GOT3 (cell line): ENCODE measurements at places on chromosomes 6 and 20.

DNA sequence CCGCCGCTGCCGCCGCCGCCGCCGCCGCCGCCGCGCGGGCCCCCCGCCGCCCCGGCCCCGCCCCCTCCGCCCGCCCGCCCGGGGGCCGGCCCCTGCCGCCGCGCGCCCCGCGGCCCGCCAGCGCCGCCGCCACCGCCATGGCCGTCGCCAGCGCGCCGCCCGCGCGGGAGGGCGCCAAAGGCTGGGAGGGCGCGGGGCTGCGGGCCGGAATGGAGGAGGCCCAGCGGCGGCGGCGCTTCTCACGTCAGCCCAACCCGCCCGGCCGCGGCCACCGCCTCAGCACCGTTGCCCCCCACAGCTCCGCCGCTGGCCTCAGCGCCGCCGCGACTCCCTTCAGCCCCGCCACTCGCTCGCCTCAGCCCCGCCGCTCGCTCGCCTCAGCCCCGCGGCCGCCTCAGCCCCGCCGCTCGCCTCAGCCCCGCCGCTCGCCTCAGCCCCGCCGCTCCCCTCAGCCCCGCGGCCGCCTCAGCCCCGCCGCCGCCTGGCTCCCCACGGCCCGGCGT lies 258 bp downstream of the PHF10 start:
- DNase-seq, result no peak

DNA sequence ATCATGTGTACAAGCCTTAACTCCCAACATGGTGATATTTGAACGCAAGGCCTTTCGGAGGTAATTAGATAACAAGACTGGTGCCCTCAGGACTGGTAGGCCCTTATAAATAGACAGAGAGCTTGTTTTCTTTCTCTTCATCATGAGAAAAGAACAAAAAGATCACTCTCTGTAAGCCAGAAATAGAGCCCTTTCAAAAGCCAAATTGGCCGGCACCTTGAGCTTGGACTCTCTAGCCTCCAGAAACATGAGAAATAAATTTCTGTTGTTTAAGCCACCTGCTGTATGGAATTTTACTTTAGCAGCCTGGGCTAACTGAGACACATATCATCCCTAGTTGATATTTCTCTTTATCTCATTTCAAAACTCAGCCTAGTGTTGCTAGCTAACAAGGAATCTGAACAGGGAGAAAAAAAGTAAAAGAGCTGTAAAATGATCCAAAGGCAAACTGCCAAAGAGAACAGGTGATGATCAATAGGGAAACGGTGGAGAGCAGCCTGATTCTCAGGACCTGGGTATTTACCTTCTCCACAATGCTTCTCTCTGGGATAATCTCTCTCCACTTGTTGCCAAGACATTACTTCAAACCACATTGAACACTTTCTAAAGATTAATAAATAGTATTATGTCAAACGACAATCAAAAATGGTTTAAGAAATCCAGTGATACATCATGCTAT lies 6.1 kb downstream of the COL21A1 start:
- no peak for DNase-seq

DNA sequence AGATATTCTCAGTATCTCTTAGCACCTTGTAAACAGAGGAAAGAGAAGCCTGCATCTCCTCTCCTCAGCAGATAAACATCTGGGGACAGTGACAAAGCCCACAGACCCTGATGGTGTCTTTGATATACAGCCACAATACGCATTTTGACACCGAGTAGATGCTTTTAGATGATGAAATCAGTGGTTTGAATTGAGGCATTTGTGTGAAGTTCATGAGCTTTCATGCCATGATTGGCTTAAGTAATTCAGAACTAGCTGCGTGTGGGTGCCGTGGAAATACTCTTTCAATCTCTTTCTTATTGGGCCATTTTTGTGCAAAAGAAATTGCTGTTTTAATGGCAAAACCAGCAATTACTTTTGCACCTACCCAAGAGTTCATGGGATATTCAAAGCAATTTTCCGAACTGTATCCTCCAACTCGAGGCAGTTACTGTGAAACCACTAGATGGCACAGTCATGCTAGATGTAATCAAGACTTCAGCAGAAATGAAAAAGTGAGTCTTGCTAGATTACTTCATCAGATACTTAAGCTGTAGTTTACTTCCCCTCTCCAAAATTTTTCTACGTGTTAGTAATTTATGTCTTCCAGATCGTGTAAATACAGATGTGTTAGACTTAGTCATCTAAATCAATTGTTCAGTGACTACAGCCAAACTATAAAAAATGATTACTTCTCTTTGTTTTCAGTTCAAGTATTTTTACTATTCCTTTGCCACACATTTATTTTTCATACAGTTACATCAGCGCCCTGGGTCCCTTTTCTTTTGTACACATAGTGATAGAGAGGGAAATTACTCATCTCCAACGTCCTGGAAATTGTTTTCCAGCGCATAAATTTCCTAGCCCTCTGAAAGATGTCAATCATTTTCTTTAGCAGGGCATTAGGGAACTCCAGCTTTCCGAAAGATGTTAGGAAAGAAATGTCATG lies 49.4 kb downstream of the IYD start:
- no peak for DNase-seq

DNA sequence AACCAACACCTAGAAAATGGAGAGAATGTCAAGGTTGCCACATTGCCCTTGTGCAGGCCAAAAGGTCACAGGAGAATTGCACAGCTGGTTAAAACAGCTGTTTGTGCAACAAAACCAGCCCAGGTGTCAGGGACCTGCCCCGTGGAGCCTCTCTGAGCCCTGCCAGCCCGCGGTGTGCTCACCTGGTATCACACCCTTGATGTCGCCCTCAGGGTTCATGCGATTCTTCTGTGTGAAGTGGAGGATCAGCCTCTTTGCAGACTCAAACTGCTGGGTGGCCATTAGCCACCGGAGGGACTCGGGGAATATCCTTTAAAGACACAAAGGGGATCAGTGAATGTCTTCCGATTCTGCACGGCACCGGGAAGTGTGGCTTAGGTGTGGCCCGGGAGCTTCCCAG lies 39.2 kb downstream of the PSMG4 start:
- no peak for DNase-seq

- no peak for DNase-seq
Measured at GRCh38 chr6:36576578-36576977, 17.6 kb upstream of the SRSF3 start.

DNA sequence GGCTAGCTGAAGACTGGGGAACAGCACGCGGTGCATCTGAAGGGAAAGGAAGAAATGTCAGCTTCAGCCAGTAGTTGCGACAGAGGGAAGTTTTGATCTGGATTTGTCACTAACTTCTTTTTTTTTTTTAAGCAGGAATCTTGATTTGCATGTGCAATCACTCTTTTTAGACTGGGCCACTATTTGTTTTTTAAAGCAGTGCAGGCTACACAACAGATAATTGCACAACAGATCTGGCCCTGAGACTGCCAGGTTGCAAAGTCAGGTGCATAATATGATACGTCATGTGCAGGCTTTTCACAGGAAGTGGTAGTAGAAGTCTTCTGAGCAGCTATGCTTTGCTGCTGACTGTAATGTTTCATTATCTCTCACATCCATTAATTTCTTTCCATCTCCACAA lies 13.5 kb downstream of the PFDN4 start:
- DNase-seq, result no peak

DNA sequence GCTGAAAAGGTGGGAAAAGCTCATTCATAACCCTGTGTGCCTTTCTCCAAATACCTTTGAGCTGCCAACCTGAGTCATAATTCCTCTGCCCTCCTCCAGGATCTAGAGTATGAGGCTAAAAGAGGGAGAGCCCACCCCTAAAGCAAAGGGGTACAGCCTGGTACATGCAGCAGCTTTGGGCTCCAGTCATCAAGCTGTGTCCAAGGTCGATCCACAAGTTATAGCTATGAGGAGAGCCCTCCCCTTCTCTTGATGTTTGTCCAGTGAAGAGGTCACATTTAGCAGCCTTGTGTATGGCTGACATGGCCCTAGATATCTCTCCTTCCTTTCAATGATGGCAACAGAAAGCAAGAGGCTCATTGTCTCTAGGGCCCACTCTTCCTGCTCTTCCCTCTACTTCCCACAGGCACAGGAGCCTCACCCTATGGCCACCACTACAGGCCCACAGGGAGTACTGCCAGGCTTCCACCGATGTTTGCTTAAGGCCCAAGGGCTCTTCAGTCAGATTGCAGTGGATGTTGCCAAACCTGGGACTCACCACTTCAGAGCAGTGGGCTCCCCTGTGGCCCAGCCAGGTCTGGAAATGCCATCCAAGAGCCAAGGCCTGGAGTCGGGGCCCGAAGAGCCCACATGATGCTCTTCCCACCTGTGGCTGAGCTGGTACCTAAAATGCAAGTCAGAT lies 176.8 kb downstream of the CD83 start:
- DNase-seq, result no peak

GRCh38 chr6:156564127-156564806 lies 212.9 kb upstream of the ARID1B start:
- DNase-seq, result peak; percentile 19

- no peak for DNase-seq
Measured at GRCh38 chr6:84804720-84805119, 40.3 kb upstream of the TBX18 start.

GRCh38 chr6:82283771-82284410 lies 36.3 kb upstream of the IBTK start:
- DNase-seq, result no peak

DNA sequence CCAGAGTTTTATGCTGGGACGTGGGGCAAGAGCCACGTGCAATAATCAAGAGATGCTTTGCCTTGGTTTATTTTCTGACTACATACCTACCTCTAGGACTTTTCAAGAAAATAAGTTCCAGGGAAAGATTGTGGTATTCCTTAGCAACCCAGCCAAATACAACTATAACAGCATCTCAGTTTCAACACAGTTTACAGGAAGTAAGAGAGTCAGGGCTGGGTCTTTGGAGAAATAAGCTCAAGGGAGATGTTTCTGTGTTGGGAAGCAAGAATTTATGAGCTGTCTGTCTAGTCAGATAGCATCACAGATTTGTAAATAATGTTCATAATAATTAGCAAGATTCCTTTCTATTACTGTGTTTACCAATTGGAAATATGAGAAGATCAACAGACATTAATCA lies 35.1 kb downstream of the MAP3K5 start:
- no peak for DNase-seq

DNA sequence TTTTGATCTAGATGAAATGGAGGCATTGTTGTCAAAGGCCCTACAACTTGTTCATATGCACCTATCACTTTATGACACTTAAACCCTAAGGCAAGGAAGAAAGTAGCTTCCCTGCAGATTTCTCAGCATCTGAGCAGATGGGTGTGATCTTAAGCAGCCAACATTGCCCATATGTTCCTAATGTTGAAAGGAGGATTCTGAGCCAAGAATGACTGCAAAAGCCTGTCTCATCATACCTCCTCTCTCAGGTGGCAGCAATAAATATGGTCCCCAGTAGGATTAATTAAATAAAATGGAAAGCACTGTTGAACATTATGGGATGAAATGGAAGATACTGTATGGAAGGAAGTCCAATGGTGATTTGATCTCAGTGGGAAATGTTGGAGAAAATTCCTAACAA lies 538.1 kb upstream of the MAN1A1 start:
- no peak for DNase-seq

DNA sequence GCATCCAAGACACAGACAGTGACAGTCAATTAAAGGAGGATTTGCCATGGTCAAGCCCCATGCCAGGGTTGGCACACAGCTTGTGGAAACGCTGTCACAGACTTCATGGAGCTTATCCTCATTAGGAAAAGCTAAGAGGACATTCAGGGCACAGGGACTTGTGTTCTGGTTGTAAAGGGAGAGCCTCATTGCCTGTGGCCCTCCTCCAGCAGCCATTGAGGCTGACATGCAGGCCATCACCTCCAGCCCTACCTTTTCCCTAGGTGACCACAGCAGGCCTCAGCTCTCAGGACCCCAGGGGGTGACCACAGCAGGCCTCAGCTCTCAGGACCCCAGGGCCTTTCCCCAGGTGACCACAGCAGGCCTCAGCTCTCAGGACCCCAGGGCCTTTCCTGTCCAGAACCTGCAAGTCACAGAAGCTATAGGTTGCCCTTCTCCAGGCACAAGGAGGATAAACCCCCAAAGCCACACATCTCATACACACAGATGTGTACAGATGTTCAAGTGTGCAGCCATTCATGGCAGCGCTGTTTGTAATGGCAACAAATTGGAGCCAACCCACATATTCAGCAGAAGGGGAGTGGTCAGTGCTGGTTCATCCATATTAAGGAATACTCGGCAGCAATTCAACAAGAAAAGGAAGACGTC lies 26.1 kb downstream of the DUSP22 start:
- DNase-seq, result no peak

DNA sequence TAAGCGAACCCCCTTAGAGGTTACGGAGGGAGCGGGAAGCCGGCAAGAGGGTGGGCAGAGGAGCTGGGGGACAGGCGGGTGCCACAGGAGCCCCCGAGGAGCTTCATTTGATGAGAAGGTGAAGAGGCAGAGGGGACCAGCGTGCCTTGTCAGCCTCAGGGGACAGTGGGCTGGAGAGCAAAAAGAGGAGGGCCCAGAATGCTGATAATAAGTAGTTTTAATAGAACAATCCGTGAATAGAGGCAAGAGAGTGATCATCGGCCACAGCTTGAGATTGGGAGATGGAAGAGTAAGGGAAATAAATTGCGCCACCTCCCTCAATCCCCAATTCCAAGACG lies 1.3 kb downstream of the COL19A1 start:
- no peak for DNase-seq

- no peak for DNase-seq
Measured at GRCh38 chr6:43766964-43767461, 3.0 kb upstream of the VEGFA start.

DNA sequence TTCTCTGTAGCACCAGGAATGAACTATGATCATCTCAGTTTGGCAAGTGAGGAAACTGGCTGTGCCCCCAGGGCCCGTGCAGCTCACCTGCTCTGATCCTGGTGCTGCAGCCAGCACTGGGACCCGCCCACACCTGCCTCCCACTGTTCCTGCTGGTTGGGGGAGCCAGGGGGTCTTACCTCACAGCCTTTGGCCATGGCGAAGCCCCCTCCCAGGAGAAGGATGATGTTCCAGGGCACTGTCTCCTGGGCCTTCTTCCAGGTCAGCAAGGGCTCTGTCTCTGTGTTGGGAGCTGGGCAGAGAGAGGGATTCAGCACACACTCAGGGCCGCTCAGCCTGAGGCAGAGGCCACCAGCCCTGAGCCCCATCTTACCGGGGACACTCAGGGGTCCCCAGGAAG lies 24.9 kb upstream of the OCSTAMP start:
- DNase-seq, result no peak

DNA sequence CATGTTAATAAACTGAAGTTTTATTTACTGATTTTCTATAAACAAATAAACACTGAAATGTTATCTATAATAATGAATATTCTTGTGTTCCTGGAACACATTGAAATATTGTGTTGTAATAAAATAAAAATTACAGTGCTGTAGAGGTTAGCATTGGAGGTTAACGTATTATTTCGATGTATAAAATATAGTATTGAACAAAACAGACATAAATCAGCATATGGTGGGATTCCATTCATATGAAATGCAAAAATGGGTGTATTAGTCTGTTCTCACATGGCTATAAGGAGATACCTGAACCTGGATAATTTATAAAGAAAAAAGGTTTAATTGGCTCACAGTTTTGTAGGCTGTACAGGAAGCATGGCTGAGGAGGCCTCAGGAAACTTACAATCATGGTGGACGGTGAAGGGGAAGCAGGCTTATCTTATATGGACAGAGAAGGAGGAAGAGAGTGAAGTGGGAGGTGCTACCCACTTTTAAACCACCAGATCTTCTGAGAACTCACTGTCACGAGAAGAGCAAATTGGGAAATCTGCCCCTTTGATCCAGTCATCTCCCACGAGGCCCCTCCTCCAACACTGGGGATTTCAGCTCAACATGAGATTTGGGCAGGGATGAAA lies 24.6 kb upstream of the BMP6 start:
- DNase-seq, result no peak

GRCh38 chr6:145498425-145498824 lies 236.9 kb downstream of the EPM2A start:
- no peak for DNase-seq

GRCh38 chr20:52619101-52619500 lies 353.1 kb upstream of the TSHZ2 start:
- DNase-seq, result no peak
